ENCODE measurements at places on chromosomes 6 and 20.

- no peak for DNase-seq
Observed at GRCh38 chr6:127462376-127462775, 3.2 kb upstream of the KIAA0408 start.

- DNase-seq = no peak
Observed at GRCh38 chr6:53659458-53659857, 6.1 kb downstream of the KLHL31 start.

GRCh38 chr20:63280929-63281545 is 8.4 kb downstream of the ARFGAP1 start:
- DNase-seq = no peak

DNA sequence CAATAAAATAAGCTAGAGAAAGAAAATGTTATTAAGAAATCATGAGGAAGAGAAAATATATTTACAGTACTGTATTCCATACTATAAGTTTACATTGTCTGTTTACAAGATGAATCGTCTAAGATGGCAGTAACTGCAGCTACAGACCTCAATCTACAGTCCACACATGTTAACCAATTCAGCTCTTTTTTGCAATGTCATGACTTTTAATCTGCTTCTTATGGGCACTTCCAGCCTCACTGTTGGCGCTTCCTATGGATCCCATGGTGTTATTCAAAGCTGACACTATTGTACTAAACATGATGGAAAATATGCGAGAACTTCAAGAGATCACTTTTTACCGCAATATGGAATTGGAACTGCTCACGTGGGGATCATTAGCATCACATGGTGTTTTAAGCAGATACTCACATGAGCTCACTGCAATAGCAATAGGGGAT is 451.5 kb upstream of the CITED2 start:
- no peak for DNase-seq

DNA sequence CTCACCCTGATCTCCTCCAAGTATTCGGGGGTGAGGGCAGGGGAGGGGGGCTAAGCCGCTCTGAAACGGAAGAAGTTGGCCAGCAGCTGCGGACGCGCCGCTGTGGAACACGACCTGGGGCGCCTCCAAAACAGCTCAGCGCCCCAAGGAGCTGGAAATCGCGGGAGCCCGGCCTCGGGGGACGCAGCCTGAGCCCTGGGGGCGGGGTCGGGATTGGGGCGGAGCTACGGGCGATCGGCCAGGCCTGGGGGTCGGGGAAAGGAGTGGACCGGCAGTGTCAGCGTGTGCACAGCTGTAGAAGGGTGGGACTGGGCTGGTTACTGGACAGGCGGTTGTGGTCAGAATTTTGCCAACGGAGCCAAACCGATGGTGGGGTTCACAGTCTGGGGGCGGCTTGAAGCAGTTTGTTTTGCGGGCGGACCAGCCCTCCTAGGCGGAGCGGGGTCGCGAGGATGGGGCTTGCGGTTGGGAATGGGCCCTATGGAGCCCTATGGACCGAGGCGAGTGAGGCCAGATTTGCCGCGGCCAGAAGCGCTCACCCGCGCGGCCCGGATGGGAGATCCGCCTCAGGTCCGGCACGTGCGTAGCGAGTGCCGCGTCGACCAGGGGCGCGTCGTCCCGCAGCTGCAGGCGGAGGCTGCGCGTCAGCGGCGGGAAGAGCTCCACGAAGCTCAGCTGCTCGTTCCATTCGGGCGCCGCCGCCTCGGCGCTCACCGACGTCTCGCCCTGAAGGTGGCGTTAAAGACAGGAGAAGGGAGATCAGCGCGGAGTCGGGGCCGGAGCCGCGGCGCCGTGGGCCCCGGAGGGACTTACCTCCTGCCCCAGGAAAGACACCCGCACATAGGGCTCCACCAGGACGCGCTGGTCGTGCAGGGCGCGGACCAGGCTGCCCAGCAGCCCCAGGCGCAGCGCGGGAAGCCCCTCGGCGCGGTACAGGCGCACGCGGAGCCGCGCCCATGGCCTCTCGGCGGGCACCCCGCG is 14.3 kb upstream of the SPAG4 start:
- DNase-seq = peak; percentile 79

DNA sequence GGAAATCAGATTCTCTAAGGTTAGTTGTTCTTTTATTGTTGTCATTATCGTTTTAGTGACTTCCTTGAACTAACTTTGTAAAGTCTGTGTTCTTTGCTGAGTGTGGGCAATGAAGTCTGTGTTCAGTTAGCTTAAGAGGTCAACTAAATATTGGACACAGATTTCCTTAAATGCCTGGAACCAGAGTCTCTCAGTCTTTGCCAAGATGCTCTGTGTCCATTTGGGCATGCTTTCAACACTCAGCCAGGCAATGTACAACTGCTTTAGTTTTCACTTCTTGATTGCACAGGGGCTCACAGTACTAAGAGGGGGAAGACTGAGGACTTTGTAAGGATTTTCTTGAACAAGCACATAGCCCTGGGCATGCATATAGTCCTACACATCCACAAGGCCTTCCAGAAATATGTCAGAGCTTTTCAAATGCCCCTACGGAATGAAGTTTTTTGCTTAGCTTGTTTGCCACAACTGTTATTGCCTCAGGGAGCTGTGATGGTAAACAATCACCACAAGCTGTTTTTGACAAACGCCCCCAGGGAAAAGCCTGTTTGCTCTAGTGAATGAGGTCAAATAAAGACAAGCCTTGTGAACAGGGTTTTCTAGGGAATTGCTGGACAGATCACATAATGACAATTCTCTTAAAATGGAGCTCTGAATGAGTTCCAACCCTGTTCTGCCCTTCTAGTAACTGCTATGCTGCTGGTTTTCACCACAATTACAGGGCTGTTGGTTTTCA is 82.5 kb downstream of the B3GAT2 start:
- no peak for DNase-seq

DNA sequence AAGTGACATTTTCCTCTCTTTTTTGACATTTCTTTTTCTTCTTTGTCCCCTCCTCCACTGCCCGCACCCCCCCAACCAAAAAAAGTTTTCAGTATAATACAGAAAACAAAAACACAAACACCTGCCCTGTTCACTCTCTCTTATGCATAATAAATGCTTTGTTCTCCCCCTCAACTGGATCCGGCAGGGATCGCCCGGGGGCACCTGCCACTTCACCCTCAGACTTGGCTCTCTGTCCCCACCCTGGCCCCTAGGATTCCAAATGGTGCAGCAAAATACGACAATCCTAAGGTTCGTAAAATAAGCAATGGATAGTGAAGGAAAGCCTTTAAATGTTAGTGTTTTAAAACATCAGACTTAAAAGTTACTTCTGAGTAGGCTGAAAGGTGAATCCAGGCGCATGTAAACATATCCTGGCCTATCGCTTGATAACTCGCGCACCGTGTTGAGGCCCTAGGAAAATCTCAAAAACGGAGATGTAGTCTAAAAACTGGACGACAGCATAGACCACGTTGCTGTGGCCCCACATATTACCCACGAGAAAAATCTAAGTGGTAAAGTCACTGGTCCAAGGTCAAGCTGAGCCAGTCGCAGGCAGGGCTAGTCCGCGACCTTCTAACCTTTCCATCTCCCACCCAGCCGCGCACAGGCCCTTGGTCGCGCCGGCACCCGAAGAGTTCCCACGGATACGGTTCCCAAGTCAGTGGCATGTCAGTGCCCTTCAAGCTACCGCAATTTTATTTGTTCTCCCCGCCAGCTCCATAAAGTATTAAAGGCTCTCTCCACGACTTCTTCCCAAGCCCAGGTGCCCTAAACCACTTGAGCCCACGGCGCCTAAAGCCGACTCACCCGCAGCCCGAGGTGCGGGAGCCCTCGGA is 130.8 kb downstream of the OGFRL1 start:
- DNase-seq = no peak

GRCh38 chr6:54058236-54058635 is 53.0 kb upstream of the MLIP start:
- DNase-seq = no peak

DNA sequence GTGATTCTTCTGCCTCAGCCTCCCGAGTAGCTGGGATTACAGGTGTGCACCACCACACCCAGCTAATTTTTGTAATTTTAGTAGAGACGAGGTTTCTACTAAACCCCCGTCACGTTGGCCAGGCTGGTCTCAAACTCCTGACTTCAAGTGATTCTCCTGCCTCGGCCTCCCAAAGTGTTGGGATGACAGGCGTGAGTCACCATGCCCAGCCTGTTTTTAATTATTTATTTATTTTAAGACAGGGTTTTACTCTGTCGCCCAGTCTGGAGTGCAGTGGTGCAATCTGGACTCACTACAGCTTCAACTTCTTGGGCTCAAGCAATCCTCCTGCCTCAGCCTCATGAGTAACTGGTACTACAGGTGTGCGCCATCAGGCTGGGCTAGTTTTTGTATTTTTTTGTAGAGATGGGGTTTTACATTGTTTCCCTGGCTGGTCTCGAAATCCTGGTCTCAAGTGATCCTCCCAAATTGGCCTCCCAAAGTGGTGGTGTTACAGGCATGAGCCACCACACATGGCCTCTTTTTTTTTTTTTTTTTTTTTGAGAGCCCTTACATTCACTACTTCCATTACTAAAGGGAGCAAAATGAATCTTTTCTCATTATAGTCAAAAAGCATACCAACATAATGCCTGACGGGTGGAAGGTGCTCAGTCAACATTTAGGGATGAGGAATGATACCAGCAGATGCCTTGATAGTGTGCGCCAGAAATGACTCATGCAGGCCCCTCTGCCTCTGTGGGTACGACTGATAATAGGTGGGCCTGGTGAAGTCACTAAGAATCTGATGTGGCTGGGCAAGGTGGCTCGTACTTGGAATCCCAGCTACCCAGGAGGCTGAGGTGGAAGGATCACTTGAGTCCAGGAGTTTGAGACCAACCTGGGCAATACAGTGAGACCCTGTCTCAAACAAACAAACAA is 17.8 kb upstream of the RALGAPB start:
- DNase-seq = no peak

GRCh38 chr20:49853640-49854039 is 41.0 kb downstream of the SLC9A8 start:
- peak; percentile 85 for DNase-seq

DNA sequence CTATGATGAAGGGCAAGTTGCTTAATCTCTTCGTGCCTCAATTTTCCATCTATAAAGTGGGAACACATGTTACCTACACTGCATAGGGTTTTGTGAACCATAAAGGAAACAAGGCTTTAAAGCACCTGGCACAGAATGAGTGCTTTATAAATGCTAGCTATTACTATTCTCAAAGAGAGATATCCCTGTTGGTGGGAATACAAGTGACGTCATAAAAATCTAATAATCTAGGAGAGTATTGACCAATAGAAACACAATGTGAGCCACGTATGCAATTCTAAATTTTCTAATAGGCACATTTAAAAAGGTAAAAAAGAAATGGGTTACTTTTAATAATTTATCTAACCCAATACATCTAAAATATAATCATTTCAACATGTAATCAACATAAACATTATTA is 316.4 kb downstream of the PTPRT start:
- DNase-seq = no peak

DNA sequence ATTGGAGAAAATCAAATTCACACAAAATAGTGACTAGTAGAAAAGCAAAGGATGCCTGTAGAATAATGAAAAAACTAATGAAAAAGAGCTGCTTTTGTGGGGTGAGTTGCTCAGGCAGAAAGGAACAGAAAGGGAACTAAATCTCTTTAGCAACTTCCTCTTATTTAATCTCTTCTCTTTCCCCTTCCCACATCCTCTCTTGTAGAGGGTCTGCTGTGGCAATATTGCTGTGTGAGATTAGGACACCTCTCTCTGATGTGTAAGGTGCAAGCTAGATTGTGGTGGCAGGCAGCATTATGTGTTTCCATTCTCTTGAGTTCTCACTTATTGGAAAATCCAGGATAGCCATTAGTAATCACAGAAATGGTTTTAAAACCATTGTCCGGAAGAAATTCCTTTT is 49.7 kb downstream of the SYNE1 start:
- DNase-seq = no peak

DNA sequence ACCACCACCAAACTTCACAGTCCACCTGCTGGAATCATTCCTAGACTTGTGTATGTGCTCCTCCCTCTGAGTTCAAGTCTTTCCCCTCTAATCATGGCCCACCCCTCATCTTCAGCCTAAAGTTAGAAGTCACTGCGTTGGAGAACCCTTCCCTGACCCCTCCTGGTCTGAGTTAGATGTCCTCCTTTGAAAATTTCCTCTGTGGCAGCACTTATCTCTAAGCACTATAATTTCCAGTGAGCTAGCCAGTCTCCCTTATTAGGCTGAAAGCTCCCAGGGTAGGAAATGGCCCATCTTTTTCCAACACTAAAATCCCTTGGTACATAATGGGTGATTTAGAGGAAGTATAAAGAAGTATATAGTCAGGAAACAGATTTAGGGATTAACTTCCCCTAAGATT is 63.2 kb downstream of the SESN1 start:
- DNase-seq = no peak

- no peak for DNase-seq
Observed at GRCh38 chr6:149458806-149459205, 26.0 kb downstream of the ZC3H12D start.

GRCh38 chr6:109073344-109074132 is 21.1 kb downstream of the SESN1 start:
- peak; percentile 43 for DNase-seq

DNA sequence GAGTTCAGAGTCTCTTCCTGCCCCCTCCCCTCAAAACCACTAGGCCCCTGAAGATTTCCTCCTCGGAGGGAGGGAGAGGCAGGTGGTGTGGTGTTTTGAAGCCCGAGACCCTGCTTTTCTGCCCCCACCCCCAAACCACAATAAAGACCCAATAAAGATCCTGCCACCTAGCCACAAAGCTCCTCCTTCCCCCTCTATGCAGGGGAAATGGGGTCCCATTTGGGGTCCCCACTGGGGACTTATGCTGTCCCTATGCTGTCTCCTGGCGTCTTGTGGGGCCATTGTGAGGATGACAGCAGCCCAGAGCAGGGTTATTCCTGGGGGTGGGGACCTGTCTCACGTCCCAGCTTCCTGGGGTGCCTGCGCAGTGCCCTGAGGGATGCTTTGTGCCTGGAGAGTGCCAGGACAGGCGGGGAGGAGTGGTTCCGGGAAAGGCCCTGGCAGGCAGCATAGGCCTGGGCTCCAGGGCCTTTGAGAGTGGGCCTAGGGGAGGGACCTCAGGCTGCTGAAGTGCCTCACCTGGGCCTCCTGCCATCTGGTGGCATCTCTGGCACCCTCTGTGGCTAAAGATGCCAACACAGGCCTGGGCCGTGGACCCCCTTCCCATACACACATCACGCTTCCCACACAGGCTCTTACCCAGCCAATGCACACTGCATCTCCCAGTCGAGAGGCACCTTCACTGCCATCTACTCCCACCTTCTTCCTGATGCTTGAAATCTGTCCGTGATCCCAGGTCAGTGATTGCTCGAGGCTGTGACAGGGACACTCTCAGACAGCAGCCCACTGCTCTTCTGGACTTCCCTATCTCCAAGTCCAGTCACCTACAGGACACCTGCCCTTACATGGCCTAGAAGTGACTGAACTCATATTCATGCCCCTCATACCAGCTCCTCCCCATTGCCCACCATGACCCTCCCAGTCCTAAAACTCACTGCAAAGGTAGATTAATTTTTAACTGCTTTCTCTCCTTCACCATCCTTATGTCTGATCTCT is 7.9 kb upstream of the ARMC12 start:
- peak; percentile 29 for DNase-seq

- DNase-seq = no peak
Observed at GRCh38 chr6:37005827-37006567, 542 bp downstream of the FGD2 start.

DNA sequence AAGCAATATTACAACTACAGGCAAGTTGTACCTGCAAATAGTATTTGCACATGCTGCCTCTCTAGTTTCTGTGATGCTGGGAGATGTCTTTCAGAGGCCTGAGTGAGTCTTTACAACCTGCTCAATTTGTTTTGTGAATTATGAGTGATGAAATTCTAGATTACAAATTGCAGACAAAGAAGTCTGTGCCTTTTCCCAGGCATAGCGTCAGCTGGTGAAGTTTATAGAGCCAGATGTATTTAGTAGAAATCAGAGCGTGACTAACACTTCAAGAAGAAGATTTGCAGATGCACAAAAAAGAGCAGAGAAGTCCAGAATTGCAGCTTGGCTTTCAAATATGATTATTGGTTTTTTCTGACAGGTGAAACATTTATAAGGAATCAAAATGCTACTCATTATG is 289.9 kb downstream of the PLCB1 start:
- DNase-seq = no peak

Measured in adrenal gland (tissue), 19 donors.